ENCODE measurements at places on chromosomes 11 and 22. TPM values are rescaled to one million over a fixed set of nuclear protein-coding genes. Genes with fewer than 3 reads are reported as not detected.

GRCh38 chr11:111954154-111954553 lies 17.0 kb downstream of the DIXDC1 start:
- no peaks in the 10 kb centered on the region for H3K27me3 ChIP-seq
- H3K36me3 ChIP-seq = no peaks in the 10 kb centered on the region
- no peak overlapping the region for H3K27ac ChIP-seq

GRCh38 chr11:64088162-64089026 lies 52.7 kb downstream of the FLRT1 start:
- no peak overlapping the region for H3K4me3 ChIP-seq
- no peaks in the 10 kb centered on the region for H3K4me1 ChIP-seq
- no peak for DNase-seq
- H3K27ac ChIP-seq = no peak overlapping the region

Gene C11orf24
- 26.7 TPM for total RNA-seq

- DNase-seq = no peak
- no peaks in the 10 kb centered on the region for H3K4me1 ChIP-seq
- no peaks in the 10 kb centered on the region for H3K36me3 ChIP-seq
- no peak overlapping the region for H3K4me3 ChIP-seq
- no peak overlapping the region for H3K27ac ChIP-seq
Observed at GRCh38 chr11:34318111-34319037, 39.4 kb downstream of the ABTB2 start.

Gene CFAP68
- total RNA-seq = 20.0 TPM

- no peak overlapping the region for H3K4me3 ChIP-seq
- no peak overlapping the region for H3K27ac ChIP-seq
- DNase-seq = no peak
- peaks cover 18% of the 10 kb centered on the region for H3K4me1 ChIP-seq
Observed at GRCh38 chr11:44973632-44974401, 23.1 kb upstream of the TP53I11 start.

DNA sequence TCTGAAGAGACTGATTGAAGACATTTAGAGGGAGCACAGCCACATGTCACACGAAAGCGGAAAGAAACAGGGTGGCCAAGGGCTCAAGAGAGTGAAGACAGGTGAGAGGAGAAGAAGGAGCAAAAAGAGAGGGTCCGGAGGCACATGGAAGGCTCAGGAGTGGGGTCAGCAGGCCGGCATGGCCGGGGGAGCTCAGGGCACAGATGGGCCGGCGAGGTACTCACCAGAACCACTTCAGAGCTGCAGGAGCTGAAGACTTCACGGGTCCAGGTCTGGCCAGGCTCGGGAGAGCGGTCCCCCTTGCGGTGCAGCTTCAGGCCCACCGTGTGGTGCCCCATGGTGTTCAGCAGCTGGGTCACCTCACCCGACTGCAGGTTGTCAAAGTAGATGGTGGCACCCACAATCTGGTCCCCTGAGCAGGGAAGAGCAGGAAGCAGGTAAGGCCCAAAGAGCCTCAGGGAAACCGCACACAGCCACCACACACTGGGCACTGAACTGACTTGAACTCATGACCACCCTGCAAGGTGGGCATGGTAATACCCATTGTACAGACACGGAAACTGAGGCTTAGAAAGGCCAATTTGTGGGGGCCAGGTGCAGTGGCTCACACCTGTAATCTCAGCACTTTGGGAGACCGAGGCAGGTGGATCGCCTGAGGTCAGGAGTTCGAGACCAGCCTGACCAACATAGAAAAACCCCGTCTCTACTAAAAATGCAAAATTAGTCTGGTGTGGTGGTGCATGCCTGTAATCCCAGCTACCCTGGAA lies 11.6 kb downstream of the AHNAK start:
- peaks cover 31% of the 10 kb centered on the region for H3K4me1 ChIP-seq
- no peak overlapping the region for H3K27ac ChIP-seq
- no peaks in the 10 kb centered on the region for H3K27me3 ChIP-seq
- H3K4me3 ChIP-seq = no peak overlapping the region
- DNase-seq = no peak
- peaks cover 71% of the 10 kb centered on the region for H3K36me3 ChIP-seq

DNA sequence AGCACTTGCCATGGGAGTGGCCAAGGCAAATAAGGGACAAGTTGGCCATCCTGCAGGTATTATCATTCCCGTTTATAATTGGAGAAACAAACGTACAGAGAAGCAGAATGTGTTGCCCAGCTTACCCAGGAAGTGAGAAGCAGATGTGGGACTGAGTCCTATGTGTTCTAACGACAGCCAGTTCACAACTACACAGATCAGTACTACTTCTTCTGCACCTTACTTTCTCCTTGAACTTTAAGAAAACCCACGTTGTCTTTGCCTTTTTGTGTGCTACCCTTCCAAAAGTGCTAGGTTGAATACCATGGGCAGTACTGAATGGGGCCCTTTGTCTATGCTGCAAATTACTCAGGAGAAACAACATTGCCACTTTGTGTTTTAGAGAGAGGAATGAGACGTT lies 62.8 kb upstream of the BLID start:
- H3K4me3 ChIP-seq = no peak overlapping the region
- no peaks in the 10 kb centered on the region for H3K4me1 ChIP-seq
- H3K27ac ChIP-seq = no peak overlapping the region
- H3K36me3 ChIP-seq = no peaks in the 10 kb centered on the region

DNA sequence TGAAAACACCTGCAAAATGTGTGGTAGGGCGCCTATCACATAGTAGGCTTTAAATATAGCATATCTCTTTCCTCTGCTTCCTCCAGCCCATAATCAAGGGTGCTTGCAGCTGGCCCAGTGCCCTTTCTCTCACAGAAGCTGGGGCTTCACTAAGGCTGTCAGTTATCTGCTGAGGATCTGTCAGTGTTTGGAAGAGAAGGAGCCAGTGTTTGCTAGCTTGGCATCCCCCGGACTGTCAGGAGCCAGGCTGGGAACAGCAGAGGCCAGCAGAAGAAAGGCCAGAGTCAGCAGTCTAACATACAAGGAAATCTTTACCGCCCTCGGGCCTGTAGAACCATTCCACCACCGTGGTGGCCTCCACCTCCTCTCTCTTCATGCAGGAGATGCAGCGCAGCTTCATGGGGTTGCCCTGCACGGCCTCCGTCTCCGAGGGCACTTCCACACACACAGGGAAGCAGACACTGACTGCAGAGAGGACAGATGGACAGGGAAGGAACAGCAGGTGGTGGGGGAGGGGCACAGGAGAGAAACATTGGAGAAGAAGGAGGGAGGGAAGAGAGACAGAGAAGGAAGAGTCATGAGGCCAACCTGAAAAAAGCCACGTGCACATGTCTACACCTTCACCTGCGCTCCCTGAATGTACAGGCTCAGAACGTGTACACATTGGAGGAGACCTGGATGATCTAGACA lies 9.0 kb downstream of the SCN3B start:
- H3K4me3 ChIP-seq = no peak overlapping the region
- H3K4me1 ChIP-seq = no peaks in the 10 kb centered on the region
- H3K27ac ChIP-seq = no peak overlapping the region
- H3K27me3 ChIP-seq = peaks cover 4% of the 10 kb centered on the region

Gene NDUFC2
- total RNA-seq = 140 TPM

DNA sequence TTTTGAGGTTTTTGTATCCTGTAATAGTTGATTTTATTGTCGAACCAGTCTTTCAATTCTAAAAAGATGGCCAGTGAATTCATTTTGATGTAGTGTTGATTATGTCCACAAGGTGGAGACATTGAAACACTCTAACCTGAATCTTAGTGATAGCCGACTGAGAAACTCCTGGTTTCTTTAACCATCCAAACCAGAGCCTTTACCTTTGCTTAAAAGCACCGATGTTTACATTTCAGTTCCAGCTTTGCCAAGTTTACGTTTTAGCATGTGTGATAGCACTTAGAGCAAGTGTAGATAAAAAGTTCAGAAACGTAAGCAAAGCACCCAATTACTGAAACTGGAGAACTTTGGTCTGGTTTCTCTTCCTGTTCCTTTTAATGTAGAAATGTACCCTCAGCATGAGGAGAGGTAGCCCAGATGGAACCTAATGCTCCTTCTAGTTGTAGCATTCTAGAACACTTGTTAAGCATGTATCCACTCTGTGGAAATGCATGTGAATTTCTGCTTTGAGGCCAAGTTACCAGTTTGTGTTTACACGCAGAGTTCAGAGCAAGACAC lies 208.6 kb downstream of the DBX1 start:
- H3K36me3 ChIP-seq = peaks cover 15% of the 10 kb centered on the region
- peaks cover 19% of the 10 kb centered on the region for H3K4me1 ChIP-seq
- DNase-seq = no peak
- H3K27me3 ChIP-seq = no peaks in the 10 kb centered on the region

GRCh38 chr22:24191381-24191841 lies 10.1 kb downstream of the SUSD2 start:
- H3K4me3 ChIP-seq = no peak overlapping the region
- peak; percentile 63 for DNase-seq
- no peaks in the 10 kb centered on the region for H3K27me3 ChIP-seq
- no peak overlapping the region for H3K27ac ChIP-seq
- H3K36me3 ChIP-seq = no peaks in the 10 kb centered on the region

GRCh38 chr11:74641289-74641688 lies 48.9 kb downstream of the POLD3 start:
- H3K4me1 ChIP-seq = no peaks in the 10 kb centered on the region
- H3K4me3 ChIP-seq = no peak overlapping the region
- peaks cover 40% of the 10 kb centered on the region for H3K36me3 ChIP-seq
- H3K27me3 ChIP-seq = no peaks in the 10 kb centered on the region

DNA sequence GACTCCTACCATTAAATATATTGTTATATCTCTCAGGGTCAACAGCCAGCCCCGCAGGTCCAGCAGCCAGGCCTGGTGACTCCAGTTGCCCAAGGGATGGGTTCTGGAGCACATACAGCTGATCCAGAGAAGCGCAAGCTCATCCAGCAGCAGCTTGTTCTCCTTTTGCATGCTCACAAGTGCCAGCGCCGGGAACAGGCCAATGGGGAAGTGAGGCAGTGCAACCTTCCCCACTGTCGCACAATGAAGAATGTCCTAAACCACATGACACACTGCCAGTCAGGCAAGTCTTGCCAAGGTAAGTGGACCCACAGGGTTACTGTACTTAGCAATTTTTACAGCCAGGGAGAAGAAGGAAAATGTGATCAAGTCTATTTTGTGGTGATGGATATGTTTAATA lies 35.1 kb downstream of the EP300 start:
- no peaks in the 10 kb centered on the region for H3K27me3 ChIP-seq
- H3K4me3 ChIP-seq = no peak overlapping the region
- no peaks in the 10 kb centered on the region for H3K4me1 ChIP-seq
- peak; percentile 68 for DNase-seq
